ENCODE measurements at places on chromosomes 12 and 14.

GRCh38 chr12:106078358-106079010 is 60.3 kb downstream of the NUAK1 start:
- no peak for DNase-seq

DNA sequence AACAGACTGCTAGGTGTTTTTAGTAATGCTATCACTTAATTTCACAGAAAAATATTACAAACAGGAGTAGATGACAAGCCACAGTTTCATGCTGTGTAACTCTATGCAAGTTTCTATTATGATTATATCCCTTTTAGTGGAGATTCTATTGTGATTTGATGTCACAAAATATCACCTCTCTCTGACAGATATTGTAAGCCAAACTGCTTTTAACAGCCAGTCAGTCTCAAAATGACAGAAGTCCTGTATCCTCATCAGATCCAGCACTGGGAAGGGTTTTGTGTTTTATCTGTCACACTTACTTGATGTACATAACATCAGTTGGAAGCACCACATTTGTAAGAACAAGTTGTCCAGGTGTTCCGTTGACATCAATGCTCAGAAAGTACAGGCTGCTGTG is 164.8 kb downstream of the DERA start:
- no peak for DNase-seq

DNA sequence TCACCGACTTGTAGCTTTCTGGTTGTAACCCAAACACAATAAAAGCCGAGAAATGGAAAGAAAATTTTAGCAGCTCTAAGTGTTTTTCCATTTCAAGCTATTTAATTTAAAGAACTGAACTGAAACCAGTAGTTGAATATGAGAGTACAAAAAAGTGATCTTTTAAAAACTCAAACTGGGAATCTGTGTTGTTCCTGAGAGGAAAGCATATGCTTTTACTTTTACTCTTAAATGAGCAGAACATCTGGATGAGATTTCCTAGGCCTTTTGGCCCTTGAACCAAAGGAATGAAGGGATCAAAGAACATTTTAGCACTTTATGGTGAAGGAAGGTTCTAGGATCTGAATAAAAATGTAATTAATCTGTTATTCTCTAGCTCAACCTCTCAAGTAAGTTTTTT is 1.3 kb downstream of the KERA start:
- DNase-seq, result no peak

- no peak for DNase-seq
These were observed 50.2 kb upstream of the FLRT2 start for GRCh38 chr14:85479771-85480170.

DNA sequence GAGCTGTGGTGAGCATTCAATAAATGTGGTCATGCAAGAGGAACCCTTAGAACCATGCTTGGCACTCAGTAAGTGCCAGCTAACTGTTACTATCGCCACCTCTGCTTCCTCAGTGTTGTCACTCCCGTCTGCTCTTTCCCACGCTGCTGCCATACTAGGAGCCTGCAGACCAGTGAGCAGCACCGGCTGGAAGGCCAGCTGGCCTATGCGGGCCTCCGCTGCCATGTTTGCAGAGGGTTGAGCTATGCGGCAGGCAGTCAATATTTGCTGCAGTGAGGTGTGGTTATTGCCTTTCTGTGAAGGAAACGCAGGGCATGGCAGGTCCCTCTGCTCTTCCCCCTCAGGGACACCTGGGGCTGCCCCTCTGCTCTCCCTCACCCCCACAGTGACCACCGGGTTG is 13.0 kb downstream of the KMT5A start:
- no peak for DNase-seq

DNA sequence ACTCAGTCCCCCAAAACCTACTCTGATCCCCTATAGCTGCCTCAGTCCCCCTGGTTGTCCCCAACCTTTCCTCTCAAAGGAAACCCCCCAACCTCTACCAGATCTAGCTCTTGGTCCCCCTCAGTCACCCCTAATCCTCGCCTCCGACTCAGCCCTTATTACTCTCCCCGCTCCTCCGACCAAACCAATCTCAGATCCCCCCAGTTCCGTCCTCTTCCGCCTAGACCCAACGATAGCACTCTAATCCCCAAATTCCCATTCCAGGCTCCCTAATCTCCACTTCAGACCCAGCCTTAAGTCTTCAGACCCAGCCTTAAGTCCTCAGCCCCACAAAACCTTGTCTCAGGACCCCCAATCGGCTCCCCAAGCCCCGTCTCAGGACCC is 612 bp downstream of the VPS37B start:
- no peak for DNase-seq

GRCh38 chr12:110694330-110694901 is 5.5 kb upstream of the HVCN1 start:
- DNase-seq, result no peak

DNA sequence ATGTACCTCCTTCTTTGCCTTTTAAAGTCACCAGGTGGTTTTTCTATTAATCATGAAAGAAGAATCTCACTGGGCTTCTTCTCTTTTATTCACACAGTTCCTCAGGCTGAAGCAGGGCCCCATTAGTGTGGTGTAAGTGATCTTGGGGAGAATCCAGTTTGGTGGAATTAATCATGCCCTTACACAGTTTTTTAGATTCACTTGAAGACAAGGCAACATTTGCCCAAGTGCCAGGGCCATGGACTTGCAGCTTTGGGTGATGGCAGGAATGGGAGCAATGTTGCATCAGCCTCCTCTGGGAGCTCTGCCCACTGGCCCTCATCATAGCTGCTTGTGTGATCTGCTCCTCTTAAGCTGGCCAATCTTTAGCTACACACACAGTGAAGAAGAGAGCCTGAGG is 33.8 kb downstream of the KCNK10 start:
- no peak for DNase-seq

DNA sequence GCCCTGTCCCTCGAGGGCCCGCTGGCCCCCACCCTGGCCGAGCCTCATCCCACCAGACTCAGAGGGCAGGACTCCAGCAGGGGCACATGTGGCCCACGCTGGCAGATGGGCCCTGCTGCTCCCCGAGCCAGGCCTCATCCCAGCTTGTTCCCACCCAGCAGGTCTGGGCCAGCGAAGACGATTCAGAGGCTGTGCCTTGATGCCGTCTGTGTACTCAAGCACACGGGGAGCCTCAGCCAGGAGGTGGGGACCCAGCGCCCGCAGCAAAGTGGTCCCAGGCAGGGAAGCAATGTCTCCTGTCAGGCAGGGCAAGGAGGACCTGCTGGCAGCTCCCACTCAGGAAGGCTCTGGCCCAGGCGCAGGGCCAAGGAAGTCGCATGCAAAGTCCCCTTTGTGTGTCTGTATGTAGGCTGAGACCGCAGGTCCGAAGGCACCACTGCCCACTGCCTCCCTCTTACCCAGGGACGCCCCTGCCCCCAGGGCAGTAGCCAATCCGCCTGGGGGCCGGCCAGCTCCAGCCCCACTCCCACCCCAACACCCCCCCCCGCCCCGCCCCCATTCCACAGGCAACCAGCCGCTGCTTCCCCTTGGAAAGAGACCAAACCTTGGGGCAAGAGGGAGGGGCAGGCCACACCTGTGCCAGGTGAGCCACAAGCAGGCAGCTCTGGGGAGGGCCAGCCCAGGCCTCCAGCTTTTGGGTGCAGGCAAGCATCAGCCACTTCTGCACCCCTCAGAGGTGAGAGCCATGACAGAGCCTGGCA is 9.4 kb downstream of the DEGS2 start:
- DNase-seq, result no peak

- no peak for DNase-seq
These were observed 502.6 kb downstream of the FUT8 start for GRCh38 chr14:65915125-65915524.

- DNase-seq, result no peak
These were observed 614 bp upstream of the MARK3 start for GRCh38 chr14:103384450-103385151.

GRCh38 chr12:29073631-29074239 is 75.3 kb upstream of the FAR2 start:
- DNase-seq, result no peak

- peak; percentile 3 for DNase-seq
These were observed 65.3 kb downstream of the IFT43 start for GRCh38 chr14:76050797-76051392.

- DNase-seq, result no peak
These were observed 180.5 kb downstream of the PRKCH start for GRCh38 chr14:61501714-61502458.

DNA sequence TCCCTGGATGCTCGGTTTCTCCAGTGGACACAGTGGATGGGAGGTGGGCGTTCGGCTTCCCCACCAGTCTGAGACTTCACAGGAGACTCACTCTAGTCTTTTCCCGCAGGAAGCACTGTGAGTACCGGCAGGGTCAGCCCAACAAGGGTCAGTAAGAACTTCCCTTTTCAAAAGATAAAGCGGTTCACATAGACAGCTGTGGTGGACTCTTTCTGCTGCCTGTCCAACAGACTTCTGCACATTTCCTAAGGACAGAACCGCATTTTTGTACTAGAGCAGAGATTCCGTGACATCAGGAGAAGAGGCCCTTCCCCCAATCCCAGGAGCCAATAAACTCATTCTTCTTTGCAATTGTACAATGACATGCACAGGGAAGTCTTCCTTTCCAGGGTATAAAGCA is 10.4 kb downstream of the LTBR start:
- DNase-seq, result no peak

DNA sequence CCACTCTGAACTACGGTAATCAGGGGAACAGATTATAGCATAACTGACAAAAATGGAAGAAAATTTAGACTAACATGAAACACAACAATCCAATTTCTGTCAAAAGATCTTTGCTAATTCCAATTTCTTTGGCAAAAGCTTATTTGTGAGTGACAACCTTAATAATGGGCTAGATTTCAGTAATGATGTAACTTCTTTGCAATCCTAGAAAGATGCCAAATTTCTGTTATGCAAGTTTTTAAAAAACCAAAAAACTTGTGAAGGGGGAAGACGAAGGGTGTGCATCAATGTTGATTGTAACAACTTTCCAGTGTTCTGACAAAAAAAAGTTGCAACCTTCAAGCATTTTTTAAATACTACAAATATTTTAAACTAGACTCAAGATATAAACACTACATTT is 59.9 kb downstream of the DICER1 start:
- no peak for DNase-seq

DNA sequence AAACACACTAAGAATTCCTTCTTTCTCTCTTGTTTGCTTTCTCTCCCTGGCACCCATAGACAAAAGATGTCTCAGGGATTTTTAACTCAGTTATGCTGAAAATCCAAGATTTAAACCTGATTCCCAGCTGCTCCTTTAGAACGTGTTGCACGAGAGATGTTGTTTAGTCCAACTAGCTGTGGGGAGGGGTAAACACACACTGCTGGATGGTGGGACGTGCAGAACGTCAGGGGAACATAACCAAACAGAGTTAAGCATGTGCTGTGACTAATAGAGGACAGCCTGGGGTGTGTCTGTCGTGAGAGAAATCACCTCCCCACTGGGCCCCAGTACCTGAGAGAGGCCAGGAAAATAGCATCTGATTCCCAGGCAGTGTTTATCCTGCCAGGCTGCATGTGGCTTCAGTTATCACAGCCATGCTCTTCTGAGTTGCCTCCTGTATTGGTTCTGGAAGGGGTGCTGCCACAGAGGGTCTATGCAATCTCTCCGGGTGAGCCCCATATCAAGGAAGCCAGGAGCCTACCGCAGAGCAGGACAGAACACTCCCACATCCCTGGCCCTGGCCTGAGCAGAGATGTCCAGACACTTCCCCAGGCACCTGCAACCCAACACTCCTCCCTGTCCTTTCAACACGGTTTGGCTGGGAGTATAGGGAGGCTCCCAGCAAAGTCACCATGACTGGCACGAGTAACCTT is 112.7 kb upstream of the EGLN3 start:
- no peak for DNase-seq

DNA sequence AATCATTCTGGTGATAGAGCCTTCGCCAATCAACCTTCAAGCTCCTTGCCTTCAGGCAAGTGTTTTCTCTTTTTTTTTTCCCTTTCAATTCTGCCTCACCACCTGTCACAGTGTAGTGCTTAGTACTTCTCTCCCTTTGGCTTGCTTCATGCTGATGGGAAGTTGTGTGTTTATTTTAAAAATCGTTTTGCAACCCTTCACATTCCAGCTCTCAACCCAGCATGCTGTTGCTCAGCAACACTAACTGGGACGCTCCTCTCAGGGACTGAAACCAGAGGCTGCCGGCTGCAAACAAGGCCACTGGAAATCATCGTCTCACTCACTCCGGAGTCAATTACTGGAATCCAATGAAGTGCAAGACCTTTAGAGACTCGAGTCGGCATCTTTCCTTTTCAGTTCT is 342.7 kb downstream of the PRKD1 start:
- no peak for DNase-seq

DNA sequence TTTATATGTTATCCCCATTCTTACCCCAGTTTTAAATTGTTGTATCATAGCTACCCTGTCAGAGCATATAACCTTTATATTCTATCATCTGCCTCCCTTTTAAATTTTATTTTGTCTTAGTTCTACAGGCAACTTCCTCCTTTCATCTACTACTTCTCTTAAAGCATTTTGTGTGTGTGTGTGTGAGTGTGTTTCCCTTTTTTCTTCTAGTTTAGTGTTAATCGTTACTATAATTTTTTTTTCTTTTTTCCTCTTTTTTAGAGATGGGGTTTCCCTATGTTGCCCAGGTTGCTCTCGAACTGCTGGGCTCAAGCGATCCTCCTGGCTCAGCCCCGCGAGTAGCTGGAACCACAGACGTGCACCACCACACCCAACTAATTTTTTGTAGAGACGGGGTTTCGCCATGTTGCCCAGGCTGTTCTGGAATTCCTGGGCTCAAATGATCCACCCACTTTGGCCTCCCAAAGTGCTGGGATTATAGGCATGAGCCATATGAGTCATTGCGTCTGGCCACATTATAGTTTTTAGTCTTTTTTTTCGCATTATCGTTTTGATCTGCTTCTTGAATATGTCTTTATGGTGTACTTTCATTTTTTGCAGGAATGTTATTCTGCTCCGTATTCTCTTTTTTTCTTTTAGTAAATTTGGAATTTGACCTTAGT is 33.1 kb upstream of the FBXO34 start:
- DNase-seq, result no peak

GRCh38 chr14:49194067-49194466 is 392.1 kb downstream of the RPS29 start:
- no peak for DNase-seq

GRCh38 chr14:69625299-69626131 is 14.1 kb downstream of the SUSD6 start:
- peak; percentile 58 for DNase-seq

DNA sequence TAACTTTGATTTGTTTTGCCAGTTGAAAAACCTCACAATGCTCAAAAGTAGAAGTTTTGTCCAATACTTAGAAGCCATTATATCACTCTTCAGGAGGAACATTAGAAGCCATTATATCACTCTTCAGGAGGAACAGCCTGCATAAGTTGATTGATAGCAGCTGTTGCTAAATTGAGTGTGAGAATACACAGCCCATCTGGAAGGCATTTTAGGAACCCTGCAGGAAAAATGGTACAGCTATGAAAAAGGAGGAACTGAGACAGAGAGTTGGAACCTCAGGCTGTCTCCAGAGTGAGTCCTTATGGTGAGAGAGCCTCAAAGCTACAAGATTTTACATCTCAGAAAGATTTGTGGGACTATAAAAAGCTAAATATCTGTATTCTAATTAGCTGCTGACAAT is 207.0 kb downstream of the MYRFL start:
- no peak for DNase-seq

- DNase-seq, result no peak
These were observed 114.3 kb downstream of the ADCK1 start for GRCh38 chr14:77914073-77914721.

DNA sequence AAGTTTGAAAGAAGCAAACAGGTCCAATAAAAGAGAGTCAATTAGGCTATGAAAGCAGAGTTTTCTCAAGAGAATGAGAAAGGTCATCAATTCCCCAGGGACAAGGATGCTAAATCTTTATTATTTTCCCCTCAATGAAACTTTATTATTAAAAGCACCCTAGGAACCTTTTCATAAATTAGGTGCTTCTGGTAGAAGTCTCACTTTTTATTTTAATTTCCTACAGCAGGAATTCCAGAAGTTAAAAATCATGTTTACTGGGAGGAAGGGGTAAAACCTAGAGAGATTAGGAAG is 223.2 kb upstream of the SOX5 start:
- DNase-seq, result no peak

Measured in effector memory CD4-positive, alpha-beta T cell (primary cell).